ENCODE measurements at places on chromosomes 2 and 18.

- DNase-seq = no peak
These were observed 75.1 kb upstream of the STK39 start for GRCh38 chr2:168322325-168323007.

- no peak for DNase-seq
These were observed 68.5 kb upstream of the OSR1 start for GRCh38 chr2:19426941-19427340.

DNA sequence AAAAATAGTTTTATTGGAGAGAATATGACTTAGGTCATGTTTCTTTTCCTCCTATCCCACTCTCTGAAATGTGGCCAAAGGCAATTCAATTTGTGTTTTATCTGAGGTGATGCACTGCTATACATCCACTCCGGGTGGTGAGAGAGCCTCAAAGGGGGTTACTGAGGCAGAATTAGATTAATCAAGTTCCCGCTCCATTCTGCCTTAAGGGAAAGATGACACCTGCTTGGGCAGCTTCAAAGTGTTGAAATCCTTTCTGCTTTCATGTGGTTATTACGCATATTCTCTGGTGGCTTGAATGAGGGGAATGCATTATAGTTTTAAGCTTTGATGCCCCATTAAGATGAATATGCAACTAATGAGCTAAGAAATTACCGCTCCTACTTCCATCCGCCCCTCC is 213.0 kb upstream of the TMEFF2 start:
- no peak for DNase-seq

- no peak for DNase-seq
These were observed 67.6 kb upstream of the RBBP8 start for GRCh38 chr18:22865354-22866116.

- DNase-seq = no peak
These were observed 20.5 kb upstream of the RPL37A start for GRCh38 chr2:216478151-216478550.

DNA sequence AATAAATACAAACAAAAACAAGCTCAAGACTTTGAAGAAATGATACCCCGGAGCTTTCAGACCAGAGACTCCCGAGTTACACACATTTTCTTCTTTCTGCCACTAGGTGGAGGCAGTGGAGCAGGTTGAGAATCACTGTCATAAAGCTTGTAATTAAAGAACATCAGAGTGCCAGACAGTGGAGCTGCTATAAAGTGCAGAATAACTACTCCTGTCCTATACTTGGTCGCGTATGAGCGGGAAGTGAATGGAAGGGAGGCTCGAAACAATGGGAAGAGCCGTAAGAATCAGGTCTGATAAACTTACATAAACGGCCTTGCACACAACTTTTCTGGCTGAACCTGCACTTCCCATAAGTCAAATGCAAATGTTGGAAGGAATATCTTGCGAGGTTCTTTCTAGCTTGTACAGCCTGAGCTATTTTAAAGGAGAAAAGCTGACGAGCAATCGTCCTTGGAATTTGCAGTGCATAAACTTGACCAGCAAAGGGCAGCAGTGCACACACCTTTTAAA is 189.0 kb downstream of the RPIA start:
- peak; percentile 20 for DNase-seq

- DNase-seq = no peak
These were observed 23.1 kb downstream of the APOB start for GRCh38 chr2:21020668-21021288.

GRCh38 chr2:26772064-26773001 is 8.2 kb downstream of the SLC35F6 start:
- peak; percentile 63 for DNase-seq

- DNase-seq = no peak
These were observed 415.8 kb upstream of the ZEB2 start for GRCh38 chr2:144935736-144936135.

DNA sequence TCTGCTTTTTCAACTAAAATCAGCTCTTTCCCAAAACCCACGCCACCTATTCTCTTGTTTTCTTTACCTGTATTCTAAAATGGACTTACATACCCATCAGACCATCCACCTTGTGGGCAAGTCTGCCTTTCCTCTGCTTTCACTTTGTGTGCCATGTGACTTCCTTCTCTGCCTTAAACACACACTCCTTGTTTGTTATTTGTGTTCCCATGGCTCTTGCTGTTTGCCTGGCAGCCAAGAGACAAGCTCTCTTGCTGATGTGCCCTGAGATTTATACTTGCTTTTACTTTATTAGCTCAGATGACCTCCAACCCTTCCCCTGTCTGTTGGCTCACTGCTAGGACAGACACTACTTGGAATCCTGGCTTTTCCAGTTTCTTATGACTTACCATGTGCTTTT is 309.7 kb upstream of the LRRTM4 start:
- no peak for DNase-seq

GRCh38 chr2:71608034-71608433 is 154.7 kb downstream of the DYSF start:
- no peak for DNase-seq

GRCh38 chr2:121471532-121472469 is 58.9 kb upstream of the RNU4ATAC start:
- DNase-seq = no peak

- DNase-seq = no peak
These were observed 243.1 kb upstream of the PXDN start for GRCh38 chr2:1987379-1987778.

- no peak for DNase-seq
These were observed 151.7 kb downstream of the GBX2 start for GRCh38 chr2:236016496-236016895.

DNA sequence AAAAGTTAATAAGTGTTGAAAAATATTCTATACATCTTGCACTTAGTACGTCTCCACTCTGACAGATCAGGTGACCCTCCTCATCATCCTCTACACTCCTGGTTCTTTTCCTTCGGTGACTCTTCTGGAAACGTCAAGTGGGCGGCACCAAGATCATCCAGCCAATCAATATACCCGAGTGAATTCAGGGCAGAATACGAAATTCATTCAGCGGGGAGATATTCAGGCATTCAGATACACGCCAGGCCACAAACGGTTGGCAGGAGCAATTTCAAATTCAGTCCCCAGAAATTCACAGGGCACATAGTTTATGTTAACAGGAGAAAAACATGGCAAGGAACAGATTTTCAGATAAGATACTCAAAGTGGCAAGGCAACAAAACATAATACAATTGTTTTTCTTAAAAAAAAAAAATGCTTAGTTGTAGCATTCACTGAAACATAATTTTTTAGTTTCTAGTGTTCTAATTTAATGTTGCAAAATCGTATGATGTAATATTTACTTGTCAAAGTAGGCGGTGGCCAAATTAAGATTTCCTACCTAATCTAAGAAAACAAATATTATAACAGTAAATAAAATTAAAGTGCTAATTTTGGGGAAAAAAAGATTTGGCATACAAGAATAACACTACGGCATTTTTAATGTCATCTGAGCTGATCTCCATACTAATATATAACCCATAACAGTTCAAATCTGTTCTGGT is 4.2 kb downstream of the CLK1 start:
- DNase-seq = no peak

- DNase-seq = no peak
These were observed 119.1 kb downstream of the AQP4 start for GRCh38 chr18:26746398-26746797.

- DNase-seq = no peak
These were observed 74.8 kb downstream of the TXNL1 start for GRCh38 chr18:56563568-56563967.

DNA sequence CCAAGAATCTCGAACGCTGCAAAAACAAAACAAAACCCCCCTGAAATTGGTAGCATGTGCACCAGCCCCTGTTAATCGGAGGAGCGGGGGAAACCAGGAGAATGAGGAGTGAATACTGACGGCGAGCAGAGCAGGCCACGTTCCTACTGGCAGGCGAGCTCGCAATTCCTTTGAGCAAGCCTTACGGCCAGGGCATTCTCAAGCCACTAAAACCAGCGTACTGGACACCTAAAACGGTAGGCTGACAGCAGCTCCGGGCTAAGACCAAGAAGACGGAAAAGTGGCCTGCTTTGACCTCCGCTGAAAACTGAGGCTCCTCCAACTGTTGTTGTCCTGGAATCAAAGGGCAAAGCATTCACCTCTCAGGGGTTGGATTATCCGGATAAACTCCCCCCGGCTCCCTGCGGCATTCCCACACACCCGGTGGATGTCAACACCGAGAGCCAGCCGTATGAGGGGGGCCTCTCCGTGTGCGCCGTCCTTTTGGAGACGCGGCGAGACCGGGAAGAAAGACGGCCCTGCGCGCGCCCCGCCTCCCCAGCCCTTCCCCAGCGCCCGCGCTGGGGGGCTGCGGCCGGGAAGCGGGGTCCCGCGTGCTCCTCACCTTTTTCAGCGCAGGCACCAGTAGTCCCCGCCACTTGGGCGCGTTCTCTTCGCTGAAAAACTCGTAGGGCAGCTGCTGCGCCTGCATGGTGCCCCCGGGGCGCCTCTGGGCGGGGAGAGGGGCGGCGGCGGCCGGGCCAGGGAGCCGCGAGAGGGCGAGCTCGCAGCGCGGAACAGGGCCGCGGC is 925 bp downstream of the SOS1 start:
- peak; percentile 12 for DNase-seq

DNA sequence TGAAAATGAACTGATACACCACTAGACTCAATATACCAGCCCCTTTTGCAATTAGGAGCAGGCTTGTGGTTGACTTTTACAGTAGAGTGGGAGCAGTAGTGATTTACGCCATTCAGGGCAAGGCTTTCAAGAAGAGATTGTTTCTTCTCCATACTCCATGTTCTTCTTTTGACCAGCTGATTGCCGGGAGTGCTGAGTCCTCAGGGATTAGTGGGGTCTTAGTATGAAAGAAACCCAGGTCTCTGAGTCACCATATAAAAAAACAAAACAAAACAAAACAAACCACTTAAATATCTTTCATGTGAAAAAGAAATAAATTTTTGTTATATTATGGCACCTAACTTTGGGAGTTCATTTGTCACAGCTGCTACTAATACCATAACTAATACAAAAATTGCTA is 465.6 kb upstream of the TRIB2 start:
- no peak for DNase-seq

GRCh38 chr2:35976611-35977010 is 379.0 kb upstream of the CRIM1 start:
- no peak for DNase-seq

DNA sequence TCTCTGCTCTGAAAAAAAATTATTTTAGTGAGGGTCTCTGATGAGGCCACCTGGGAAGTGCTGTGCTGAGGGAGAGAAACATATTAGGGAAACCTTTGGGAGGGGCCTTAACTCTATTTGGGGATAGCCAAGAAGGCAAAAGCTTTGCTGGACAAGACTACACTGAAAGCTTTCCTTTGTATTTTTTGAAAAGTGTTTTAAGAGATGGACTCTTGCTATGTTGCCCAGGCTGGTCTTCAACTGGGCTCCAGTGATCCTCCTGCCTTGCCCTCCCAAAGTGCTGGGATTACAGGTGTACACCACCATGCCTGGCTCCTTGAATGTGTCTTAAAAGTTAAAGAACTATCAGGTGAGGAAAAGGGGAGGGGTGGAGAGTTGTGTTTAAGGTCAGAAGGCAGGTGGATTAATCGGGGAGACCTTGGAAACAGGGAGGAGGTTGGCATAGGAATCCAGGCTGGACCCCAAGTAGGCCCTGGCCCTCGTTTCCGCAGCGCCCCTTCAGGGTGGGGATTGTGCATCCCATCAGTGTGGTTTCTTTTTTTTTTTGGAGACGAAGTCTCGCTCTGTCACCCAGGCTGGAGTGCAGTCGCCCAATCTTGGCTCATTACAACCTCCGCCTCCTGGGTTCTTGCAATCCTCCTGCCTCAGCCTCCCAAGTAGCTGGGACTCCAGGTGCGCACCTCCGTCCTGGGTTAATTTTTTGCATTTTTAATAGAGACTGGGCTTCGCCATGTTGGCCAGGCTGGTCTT is 92.1 kb downstream of the MYCN start:
- no peak for DNase-seq

- no peak for DNase-seq
These were observed 80.9 kb downstream of the ZEB2 start for GRCh38 chr2:144438801-144439631.

GRCh38 chr2:61645911-61646310 is 107.8 kb upstream of the XPO1 start:
- no peak for DNase-seq

DNA sequence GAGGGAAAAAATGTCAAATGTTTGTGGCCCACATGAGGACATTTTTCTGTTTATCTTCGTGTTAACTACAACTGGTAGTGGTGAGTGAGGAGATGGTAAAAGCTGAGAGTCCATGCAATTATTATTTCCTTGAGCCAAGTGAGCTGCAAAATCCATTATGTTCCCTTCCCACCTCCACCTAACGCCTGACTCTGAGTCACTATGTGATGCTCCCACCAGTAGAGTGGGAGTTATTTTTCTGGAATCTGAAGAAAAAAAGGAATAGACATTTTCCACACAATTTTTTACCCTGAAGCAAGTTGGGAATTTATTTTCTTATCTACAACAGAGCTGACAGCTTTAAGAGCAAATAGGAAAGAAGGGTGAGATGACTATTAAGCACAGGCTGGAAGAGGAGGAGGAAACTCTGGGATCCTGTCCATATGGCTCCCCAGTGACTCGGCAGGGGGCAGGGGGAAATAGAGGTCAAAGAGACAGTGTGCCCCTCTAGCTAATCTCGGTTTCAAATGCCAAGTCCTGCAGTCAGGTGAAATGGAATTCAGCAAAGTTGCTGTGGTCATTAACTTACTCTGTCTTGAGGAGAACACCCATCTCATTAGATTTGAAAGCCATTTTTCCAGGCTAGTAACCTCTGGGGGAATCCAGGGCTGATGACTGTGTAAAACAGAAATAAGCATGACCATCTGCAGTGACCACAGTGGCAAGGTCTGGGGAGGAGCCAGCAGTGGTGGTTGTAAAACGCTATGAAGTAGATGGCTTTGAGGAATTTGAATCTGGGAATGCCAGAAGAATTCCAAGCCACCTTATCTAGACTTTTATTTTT is 463.9 kb downstream of the STK39 start:
- no peak for DNase-seq

DNA sequence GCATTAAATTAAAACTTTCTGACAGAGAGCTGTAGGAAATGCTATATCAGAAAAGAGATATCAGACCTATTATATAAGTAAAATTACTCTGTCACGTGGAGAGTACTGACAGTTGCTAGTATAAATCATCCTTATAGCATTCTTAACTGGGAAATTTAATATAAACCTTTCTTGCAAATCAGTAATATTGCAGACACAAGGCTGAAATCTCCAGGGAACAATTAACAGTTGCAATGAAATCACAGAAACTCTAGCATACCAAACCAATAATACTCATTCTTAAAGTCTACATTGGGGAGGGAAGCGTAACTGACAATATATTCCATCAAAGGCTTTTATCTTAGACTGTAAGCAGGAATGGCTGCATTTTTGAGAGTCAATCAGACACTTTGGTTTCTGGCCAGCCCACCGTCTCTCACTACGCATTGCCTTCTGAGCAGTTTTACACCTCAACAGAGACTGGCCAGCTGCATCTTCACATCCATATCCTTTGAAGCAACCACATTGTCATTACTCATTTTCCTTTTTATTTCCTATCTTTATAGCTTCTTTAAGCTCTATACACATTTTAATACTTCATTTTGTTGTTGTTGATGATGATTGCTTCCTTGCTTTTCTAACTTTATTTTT is 536.0 kb upstream of the CDH2 start:
- no peak for DNase-seq

DNA sequence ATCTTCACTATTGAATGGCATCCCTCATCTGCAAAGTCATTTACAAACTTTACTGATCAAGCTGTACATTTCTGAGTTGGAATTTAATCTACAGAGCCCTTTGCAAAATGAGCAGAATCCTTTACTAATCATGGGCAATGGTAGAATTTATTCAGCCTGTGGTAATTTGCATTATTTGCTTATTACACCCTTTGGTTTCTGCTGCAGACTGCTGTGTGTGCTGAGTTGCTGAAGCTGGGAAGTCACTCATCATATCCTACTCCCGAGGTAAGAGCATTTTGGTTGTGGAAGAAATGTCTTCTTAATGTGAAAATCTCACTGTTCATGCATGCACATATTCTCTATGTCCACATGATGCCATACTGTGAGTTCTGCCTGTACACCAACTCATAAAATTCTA is 357.4 kb upstream of the SLC39A10 start:
- no peak for DNase-seq

Data from caudate nucleus (tissue), 63 donors.